ENCODE measurements at places on chromosomes 5 and 9.

- no peak for DNase-seq
Measured at GRCh38 chr5:68839019-68839552, 254.7 kb upstream of the SLC30A5 start.

GRCh38 chr9:125632321-125633115, 74.5 kb downstream of the MAPKAP1 start:
- no peak for DNase-seq

DNA sequence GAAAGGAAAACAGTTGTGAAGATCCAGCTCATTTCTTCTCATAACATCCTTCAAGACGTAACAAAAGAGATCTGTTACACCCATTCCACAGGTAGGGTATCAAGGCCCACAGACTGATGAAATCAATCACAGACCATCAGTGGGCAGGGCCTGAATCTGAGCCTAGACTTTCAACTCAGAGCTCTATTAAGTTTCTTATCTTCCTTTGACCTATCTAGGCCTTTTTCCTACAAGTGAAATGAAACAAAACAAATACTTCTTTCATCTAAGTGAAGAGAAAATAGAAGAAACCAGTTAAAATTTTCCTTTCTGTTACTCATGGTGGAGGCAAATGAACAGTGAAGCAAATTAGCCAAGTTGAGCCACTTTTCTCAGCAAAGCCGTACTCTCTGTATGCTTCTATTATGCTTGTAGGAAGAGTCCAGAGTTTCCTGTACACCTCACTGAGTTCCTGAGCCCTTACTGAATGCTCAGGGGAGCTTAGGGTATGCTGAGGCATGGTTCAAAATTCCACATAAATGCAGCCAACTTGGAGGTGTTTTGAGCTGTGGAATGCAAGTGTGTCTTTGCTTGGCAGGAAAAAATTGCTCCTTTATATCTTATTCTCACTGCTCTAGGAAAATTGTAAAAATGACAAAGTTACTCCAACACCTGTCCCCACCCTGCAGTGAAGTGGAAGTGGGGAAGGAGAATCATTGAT, 91.9 kb downstream of the FEM1C start:
- DNase-seq, result no peak

DNA sequence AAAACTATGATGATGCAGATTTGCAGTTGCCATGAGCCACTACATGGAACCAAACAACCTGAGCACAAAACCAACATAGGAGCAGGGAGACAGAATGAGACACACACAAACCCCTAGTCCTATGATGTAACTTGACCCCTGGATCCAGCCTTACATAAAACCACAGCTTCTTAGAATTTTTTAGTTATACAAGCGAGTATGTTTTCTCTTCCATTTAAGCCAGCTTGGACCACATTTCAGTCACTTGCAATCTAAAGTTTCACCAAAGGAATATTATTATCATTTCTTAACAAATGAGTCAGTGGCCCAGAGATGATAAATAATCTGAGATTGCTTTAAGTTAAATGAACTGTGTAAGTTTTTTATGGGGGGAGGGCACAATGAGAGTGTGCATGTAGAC, 6.8 kb downstream of the SPOCK1 start:
- no peak for DNase-seq

- DNase-seq, result no peak
Measured at GRCh38 chr5:172710676-172711075, 60.3 kb downstream of the DUSP1 start.

DNA sequence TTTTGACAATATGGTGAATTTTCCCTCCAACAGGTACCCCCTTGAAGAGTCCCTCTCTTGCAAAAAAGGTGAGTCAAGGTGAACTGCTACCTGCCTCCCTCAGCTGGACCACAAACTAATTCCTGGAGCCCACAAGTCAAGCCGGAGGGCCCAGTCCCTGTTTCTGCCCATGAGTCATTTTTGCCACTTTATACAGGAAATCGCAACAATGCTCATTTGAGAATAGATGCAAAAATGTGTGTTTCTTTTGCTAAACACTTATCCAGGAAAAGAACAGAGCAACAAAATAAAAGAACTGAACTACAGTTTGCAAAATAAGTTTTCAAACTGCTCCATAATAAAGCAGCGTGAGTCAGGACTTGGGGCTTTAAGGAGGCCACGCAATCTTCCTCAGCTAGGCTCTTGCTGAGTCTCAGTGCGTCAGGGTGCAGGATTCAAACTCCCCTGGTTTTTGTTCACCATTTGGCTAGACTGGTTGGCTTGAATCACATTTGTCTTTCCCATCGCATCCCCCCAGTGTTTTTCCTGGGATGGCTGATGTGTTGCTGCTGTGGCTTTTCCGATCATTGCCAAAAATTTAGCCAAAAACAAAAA, 102.7 kb downstream of the GOLPH3 start:
- DNase-seq, result no peak

DNA sequence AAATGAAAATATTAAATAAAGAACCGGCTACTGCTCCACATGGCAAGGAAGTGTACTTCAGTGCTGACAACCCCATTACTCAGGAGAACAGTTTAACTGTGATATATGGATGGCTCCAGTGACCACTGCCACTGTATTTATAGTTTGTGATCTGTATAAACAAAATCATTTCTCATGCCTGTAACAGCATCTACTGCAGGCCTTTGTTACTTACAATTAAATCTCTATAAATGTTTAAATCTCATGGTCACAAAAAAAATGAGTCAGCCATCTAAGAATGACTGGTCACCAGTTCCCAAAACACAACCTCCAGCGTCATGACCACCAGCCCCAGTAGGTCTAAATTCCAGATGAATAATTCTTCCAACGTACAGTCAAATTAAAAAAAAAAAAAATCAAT, 24.6 kb downstream of the SERINC5 start:
- DNase-seq, result no peak

DNA sequence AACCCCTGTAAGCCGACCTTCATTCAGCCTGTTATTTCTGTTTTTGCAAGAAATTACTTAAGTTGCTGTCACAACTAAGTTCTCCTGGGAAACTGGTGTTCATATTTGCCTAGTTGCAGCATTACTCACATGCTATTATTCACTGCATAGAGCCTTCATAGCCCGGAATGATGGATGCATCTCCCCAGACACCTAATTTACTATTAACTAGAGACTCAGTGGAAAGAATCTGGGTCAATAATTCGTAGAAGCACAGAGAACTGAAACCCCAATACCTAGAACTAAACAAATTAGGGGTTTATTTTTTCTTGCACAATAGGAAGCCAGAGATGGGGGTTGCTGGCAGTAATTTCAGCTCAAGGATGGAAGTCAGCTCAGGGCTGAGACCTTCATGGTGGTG, 45.7 kb upstream of the FAM170A start:
- DNase-seq, result no peak
